MM.1S (cell line): ENCODE measurements at places on chromosomes 16 and 17.

DNA sequence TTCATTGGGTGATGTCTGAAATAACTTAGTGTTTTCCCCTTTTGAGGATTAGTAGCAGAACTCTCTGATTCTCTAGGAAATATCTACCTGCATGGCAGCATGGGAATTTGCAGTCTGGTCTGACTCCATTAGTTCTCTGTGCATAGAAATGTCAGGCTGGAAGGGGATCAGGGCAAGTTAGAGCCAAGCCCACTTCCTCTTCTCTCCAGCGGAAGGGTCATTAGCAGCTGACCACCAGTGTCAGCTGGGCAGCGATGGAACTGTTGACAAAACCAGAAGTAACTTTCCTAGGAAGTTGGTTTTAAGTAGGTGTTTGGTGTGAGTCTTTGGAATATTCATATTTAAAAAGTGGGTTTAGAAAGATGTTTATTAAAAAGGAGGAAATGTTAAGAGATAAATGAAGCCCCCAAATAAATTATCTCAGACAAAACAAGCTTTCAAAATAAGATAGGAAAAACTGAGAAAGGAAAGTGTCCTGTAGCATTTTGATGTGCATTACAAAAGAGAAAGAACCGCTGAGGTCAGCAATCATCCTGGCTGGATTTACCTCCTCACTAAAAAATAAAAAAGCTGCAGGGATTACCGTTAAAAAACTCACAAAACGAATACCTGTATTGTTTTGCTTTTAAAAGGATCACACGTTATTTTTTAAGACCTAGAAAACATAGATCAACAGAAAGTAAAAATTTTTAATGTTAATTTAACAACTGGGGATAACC is 32.4 kb upstream of the MMD start:
- DNase-seq, result no peak

- no peak for DNase-seq
Measured at GRCh38 chr17:45688820-45689219, 95.3 kb upstream of the CRHR1 start.

- DNase-seq, result no peak
Measured at GRCh38 chr17:1362065-1362848, 37.8 kb downstream of the YWHAE start.

GRCh38 chr16:12171206-12171605 is 194.7 kb downstream of the SNX29 start:
- DNase-seq, result no peak

DNA sequence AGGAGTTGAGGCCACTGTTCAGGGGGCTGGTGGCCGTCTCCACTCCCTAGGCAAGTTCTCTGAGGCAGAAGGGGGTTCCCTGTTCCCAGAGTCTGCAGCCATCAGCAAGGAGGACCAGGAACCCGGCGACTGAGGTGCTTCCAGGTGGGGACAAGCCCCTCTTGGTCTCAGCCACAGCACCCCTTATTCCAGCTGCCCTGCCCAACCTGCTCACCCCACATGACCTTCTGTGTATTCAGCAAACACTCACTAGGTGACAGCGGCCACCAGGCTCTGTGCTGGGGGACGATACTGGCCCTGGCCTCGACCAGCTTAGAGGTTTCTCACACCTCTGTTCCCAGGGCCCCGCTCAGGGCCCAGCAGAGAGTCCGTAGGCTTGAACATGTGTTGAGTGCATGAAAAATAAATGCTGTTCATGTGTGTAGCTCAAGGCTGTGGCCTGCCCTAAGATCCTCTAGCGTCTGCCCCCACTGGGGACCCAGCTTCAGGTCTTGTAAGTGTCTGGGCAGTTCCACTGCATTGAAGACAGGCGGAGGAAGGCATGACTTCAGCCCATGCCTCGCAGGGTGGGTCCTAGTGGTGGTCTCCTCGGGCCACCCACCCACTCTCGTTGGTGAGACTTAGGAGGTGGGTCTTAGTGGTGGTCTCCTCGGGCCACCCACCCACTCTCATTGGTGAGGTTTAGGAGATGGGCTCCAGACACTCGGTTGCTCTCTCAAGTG is 44.2 kb downstream of the NT5M start:
- DNase-seq, result no peak

- DNase-seq, result no peak
Measured at GRCh38 chr17:13940858-13941665, 128.2 kb upstream of the COX10 start.

DNA sequence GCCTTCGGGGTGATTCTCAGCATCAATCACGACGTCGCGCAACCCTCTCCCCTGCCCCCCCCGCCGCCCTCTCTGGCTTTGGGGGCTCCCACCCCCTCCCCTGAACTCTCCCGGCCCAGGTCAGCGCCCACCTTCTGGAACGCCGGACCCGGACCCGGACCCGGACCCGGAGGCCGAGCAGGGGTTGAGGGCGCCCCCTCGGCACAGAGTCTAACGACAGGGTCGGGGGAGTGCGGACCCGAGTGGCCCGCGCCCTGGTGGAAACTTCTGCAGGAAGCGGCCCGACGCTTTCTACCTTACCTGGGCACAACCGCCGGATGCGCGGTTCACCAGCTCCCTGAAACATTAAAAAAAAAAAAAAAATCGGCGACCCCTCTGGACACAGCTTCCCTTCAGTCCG is 16.2 kb downstream of the SALL1 start:
- DNase-seq, result no peak

GRCh38 chr16:87196231-87196630 is 121.0 kb downstream of the C16orf95 start:
- no peak for DNase-seq

DNA sequence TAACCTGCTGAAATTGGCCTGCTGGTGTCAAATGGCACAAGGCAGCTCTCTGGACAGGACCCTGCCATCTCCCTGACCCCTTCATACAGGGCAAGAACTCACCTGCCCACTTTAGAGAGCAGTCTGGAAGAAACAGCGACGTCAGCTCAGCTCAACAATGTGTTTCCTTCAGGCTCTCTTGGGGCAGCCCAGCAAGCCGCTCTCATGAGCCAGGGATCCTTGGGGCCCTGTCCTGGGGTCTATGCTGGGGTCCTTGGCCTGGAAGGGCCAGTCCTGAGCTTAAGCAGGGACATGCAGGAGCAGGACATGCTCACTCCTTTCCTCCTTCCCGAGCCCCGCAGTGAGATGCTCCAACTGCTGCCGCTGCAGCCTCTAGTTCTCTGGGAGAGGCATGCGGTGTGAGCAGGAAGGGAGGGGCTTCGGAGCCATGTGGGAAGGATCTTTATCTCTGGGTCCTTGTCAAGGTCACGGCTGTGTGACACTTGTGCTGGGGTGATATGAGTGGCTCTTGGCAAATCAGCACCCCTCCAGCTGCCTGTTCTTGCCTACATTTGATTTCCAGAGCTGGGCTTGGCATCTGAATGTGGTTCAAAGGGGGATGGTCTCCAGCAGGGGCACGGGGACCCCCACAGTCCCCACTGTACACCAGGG is 3.4 kb downstream of the C1QTNF1 start:
- no peak for DNase-seq

- DNase-seq, result no peak
Measured at GRCh38 chr17:1181753-1182137, 2.0 kb upstream of the ABR start.

GRCh38 chr16:12027558-12028287 is 51.2 kb downstream of the SNX29 start:
- peak; percentile 19 for DNase-seq

GRCh38 chr17:82009413-82009812 is 13.3 kb downstream of the CENPX start:
- no peak for DNase-seq

GRCh38 chr16:3922241-3922640 is 41.7 kb upstream of the CREBBP start:
- DNase-seq, result no peak

GRCh38 chr16:80671281-80671849 is 130.6 kb downstream of the DYNLRB2 start:
- DNase-seq, result no peak

DNA sequence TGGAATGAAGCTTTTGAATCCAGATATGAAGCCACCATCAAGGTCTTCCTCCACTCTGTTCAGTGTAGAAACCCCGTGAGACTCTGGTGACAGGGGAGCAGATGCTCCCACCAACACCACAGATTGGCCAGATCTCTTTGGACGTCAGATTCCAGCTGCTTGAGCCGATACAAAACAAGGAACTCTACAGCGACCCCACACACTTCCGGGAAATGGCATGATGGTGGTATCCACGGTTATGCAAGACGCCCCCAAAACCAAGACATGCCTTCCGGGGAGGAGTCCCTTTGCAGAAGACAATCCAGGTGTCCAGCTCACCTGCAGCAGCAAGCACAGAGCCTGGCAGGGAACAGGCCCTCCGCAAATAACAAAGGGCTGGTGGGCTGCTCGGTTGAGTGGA is 19.8 kb upstream of the PITPNA start:
- DNase-seq, result no peak

GRCh38 chr17:71677439-71677838 is 443.4 kb upstream of the SOX9 start:
- DNase-seq, result no peak

GRCh38 chr17:50556803-50557202 is 3.7 kb upstream of the CACNA1G start:
- no peak for DNase-seq

GRCh38 chr17:49402706-49403105 is 12.0 kb downstream of the PHB1 start:
- DNase-seq, result no peak

DNA sequence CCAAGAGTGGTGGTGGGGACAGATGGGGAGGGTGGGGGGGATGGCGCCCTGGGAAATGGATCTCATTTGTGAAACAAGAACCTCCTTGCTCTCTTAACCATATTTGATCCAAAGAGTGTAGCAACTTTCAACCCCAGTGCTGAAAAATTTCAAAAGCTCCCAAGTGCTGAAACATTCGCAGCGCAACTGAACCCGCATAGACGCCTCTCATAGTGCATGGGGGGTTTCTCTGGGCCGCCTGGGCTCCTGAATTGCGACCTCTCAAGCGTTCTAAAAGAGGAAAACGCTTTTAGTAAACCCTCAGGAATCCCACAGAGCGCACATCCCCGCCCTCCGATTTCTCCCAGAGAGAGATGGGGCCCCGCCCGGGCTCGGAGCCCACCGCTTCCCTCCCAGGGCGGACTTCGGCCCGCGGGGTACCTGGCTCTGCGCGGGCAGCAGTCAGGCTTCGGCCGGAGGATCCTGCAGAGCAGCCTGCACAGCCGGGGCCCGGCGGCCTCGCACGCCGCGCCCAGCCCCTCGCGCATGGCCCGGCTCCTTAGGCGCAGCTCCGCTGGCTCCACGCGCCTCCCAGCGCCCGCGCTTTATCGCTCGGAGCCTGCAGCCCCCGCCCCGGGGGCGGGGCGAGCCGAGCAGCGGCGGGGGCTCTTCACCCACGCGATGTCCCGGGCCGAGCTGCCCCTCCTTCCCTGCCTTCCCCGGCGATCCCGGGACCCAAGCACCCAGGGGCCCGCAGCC is 7.0 kb downstream of the NOS2 start:
- no peak for DNase-seq

DNA sequence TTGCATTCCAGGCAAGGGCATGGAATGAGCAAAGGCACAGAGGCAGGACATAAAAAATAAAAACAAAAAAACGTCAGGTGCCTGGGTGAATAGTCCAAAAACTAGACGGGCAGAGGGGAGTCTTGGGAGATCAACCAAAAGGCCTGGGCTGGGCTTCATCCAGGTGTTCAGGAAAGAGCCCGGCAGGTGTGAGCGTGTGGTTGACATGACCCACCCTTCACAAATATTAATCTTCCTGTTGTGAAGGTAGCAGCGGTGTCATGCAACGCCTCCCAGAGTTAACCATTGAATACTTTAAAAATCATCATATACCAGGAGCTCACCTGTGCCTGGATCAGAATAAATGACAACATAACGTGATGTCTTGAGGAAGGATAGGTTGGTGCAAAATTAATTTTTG is 90.6 kb downstream of the USP22 start:
- DNase-seq, result peak; percentile 52

- DNase-seq, result peak; percentile 72
Measured at GRCh38 chr17:66541461-66542128, 239.2 kb downstream of the PRKCA start.
